ENCODE measurements at places on chromosomes 11 and 22.

DNA sequence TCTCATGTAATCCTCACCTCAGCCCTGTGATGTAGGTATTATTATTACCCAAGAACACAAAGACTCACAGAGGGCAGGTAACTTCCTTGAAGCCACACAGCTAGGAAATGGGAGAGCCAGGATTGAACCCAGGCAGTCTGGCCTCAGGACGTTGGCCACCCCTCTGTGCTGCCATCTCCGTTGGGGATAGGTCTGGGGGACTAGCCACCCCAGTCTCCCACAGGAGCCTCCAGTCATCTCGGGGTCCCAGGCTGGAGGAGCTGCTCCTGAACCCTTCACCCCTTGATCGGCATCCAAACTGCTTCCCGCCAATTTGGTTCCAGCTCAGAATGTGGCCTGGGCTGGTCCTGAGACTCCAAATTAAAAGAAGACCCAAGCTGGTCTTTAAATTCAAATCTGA lies 10.4 kb upstream of the TCF20 start:
- DNase-seq = no peak

GRCh38 chr22:40190501-40190900 lies 12.8 kb downstream of the TNRC6B start:
- no peak for DNase-seq

DNA sequence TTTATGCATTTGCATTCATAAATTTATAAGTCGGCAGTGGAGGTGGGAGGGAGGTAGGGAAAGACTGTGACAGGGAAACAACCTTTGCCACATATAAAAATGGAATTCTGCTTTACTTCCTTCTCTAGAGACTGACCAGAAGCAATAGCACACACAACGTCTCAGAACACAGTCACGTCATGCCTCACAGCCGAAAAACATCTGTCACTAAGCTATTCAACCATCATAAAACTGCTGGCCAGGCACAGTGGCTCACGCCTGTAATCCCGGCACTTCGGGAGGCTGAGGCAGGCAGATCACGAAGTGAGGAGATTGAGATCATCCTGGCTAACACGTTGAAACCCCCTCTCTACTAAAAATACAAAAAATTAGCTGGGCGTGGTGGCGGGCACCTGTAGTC lies 101.0 kb upstream of the CHRM4 start:
- no peak for DNase-seq

- DNase-seq = no peak
These were observed 56.9 kb downstream of the PACS1 start for GRCh38 chr11:66126808-66127555.

DNA sequence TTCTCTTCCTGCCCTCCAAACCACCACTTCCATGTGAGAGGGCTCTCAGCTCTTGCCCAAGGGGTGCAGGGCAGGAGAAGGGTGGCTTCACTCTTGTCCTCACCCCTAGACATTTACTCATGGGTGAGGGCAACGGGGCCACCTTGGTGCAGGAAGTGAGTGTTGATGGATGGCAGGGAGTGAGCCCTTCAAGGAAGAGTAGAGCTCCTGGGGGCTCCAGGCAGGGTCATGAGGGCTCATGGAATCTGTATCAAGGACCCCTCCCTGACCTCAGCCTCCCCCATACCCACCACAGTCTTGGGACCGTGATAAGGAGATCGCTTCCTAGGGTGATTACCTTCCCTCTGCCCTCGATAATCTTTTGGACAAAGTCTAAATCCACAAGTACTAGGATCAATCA lies 37.8 kb downstream of the TSPAN18 start:
- no peak for DNase-seq

- no peak for DNase-seq
These were observed 126.1 kb upstream of the SLC5A12 start for GRCh38 chr11:26847977-26848376.

Data from HS-27A (cell line).